ENCODE measurements at places on chromosomes 7 and 10.

- DNase-seq = no peak
Measured at GRCh38 chr7:36082910-36083309, 70.1 kb upstream of the EEPD1 start.

DNA sequence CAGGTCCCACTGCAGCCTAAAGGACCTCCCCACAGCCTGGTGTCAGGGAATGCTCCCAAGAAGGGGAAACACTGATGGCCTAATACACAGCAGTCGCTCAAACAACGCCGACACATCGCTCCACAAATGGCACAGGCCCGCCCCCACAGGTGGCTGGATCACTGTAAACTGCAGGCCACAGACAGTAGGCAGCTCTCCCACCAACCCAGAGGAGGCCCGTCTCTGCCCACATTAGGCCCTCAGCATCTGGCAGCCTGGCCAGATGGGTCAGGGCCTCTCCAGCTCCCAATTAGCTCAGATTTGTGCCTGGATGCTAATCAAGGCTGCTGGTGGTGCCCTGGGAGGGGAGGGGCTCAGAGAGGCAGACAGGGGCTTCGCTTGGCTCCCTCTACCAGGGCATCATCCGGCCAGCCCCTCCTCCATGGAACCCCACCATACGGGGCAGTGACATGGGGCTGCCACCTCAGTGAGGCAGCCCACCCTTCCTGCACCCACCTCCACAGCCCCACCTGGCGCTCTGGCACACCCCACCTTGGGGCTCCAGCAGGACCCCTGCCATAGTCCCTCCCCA lies 42.7 kb downstream of the CAMK2B start:
- DNase-seq = no peak

GRCh38 chr10:75283671-75284470 lies 48.1 kb upstream of the COMTD1 start:
- no peak for DNase-seq

DNA sequence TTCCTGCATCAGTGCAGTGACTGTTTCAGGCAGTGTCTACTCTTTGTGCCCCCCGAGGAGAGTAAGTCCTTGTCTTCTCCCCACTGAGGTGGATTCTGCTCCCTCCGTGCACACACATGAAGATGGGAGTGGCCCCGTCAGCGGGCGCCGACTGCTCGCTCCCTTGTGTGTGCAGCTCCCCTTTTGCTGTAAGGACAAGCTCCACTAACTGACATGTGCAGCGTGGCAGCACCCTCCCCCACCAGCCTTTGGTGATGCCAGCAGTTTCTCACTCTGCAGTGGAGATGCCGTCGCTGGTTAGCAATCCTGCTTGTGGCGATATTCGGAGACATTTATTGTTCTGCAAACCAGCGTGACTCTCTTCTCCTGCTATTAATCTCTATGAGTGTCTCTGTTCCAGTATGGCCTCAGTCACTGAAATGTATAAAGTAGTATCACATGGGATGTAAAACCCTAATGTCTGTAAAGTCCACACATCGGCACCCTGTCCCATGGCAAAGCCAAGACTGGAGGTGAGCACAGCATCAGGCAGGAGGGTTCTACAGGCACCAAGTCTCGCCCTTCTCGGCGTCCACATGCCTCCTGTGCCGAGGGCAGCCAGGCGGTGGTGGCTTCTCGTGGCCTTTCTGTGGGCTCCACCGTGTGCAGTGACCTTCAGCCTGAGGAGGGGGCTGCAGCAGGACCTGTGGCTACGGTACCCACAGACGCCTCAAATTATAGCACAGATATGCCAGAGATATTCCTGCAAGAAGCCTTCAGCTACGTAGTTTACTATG lies 202.7 kb downstream of the EBF3 start:
- peak; percentile 3 for DNase-seq

GRCh38 chr7:67019562-67020390 lies 23.1 kb downstream of the TYW1 start:
- DNase-seq = no peak

DNA sequence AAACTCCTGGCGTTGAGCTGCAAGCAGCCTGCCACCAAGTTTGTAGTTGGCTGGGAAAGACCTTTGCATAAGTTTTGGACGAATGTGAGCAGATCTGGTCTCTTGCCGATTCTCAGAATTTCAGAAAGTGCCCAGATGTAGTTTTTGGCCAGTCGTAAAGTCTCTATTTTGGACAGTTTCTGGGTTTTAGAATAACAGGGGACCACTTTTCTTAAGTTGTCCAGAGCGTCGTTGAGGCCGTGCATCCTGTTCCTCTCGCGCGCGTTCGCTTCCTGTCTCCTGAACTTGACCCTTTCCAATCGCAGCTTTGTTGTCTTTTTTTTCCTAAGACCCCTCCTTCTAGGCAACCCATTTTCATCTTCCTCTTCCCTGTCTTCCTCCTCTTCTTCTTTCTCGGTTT lies 1.8 kb downstream of the NEUROD6 start:
- no peak for DNase-seq

Data from central memory CD8-positive, alpha-beta T cell (primary cell).